NCI-H774 (cell line): ENCODE measurements at places on chromosomes 11 and 22.

DNA sequence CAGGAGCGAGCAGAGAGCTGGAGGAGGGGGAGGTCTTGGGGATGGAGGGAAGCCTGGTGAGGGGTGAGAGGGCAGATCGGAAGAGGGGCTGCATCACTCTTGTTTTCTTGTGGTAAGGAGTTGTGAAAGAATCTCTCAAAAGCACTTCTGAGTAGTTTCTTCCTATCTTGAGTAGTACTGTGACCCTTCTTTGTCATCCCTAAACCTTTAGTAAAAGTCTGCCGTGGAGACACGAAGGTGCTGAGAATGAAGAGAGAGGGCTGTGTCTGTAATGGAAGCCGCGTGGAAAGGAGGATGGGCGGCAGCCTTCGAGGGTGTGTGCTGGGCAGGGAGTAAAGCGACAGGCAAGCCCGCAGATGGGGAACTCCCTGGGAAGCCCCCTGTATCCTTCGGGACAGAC lies 237.8 kb downstream of the TBC1D22A start:
- no peak for DNase-seq

DNA sequence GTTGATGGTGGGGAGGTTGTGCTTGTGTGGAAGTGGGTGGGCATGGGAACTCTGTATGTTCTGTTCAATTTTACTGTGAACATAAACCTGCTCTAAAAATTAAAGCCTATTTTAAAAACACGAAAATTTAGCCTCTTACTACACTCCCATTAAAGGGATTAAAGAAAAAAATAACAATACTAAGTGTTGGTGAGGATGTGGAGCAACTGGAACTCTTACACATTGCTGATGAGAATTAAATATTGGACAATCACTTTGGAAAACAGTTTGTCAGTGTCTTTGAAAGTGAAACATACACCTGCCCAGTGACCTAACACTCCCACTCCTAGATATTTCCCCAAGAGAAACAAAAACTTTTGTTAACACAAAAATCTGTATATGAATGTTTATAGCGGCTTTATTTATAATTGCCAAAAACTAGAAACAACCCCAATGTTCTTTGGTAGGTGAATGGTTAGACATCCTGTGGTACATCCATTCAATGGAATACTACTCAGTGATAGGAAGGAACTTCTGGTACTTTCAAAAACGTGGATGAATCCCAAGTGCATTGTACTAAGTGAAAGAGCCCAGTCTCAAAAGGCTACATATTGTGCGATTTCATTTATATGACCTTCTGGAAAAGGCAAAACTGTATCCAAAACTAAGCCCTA lies 23.5 kb downstream of the LRRC32 start:
- no peak for DNase-seq

GRCh38 chr22:17380359-17381087 lies 11.3 kb downstream of the CECR2 start:
- DNase-seq = no peak

- DNase-seq = peak; percentile 4
Measured at GRCh38 chr22:41596776-41597634, 7.4 kb upstream of the PMM1 start.

DNA sequence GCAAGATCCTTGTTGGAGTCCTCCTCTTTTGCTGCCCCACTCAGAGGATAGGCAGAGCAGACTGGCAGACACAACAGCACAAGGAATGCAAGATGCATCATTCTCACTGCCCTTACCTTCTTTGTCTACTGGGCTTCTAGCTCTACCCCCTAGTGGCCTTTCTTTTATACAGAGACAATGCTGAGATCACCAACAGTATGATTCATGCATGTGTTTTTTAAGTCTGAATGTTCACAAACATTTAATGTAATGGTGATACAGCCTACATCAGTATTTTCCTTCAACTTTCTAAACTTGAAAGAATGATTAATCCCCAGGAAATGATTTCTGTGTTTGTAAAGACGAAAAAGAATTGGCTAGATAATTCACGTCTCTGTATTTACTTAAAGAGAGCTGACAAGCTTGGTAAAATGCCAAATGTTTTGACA lies at the start of gene MMP10:
MMP10 (minus strand) TSS at position 138 of the 428 bp plus-strand sequence; CDS start at position 101, 37 bp downstream.
- DNase-seq = peak; percentile 42

- DNase-seq = no peak
Measured at GRCh38 chr11:102157219-102157618, 47.0 kb downstream of the YAP1 start.

DNA sequence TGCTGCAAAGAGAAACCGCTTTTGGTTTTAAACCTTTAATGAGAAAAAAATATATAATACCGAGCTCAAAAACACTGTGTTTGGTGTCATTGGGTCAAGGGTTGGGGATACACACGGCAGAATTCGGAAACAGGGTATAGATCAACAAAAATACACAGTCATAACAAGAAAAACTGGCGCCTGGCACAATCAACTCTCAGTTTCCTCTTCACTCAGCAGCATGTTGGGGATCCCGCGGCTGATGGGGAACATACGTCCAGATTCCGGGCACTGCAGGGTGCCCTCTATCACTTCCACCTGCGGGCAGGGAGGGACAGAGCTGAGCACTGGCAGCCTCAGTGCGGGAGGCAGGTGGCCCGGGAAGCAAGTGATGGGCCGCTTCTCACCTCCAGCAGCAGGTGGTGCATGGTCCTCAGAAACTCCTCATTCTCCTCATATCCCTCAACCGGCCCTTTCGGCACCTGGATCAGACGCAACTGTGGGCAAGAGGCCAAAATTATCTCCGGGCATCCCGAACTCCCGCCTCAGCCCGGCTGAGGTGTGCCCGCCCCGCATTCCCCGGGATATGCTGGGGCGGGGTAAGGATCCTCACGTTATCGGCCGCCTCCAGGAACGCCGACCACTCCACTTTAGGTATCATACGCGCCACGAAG lies 561 bp downstream of the TRMT112 start:
- DNase-seq = peak; percentile 34

DNA sequence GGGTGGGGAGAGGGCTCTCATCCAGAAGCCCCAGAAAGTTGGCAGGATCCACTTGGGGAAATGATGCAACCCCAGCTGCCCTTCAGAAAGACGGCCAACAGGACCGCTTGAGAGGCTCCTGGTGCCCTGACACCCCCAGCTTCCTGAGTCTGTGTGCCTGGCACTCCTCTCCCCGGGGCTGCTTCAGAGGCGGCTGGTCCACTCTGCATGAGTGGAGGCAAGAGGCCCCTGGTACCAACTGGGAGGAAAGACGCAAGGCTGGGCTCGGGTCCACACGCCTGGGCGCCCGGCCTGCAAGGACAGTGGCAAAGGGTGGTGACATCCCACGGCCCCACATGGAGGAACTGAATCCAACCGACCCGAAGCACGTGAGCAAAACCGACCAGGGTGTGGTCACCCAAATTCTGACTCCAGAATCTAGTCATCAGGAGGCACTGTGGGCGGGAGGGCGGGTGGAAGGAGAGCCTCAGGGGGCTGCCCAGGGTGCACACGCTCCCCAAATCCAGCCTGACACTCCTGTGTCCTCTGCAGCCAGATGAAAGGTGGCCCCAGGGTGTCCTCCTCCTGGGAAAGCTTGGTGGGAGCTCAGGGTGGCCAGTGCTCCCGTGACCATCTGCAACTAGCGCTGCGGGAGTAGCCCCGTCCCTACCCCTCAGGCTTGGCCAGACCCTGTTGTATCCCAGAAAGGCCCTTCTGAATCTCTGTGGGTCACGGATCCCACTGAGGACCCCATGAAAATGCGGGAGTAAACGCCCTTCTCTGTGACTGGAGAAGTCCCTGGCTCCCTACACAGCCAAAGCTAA lies 3.7 kb downstream of the RNH1 start:
- no peak for DNase-seq
